ENCODE measurements at places on chromosomes 7 and 10.

GRCh38 chr7:16589881-16590280, 55.7 kb downstream of the ANKMY2 start:
- DNase-seq, result no peak

- DNase-seq, result no peak
Observed at GRCh38 chr10:110758898-110759297, 112.8 kb upstream of the PDCD4 start.

GRCh38 chr10:127168261-127168660, 28.1 kb downstream of the INSYN2A start:
- DNase-seq, result no peak

DNA sequence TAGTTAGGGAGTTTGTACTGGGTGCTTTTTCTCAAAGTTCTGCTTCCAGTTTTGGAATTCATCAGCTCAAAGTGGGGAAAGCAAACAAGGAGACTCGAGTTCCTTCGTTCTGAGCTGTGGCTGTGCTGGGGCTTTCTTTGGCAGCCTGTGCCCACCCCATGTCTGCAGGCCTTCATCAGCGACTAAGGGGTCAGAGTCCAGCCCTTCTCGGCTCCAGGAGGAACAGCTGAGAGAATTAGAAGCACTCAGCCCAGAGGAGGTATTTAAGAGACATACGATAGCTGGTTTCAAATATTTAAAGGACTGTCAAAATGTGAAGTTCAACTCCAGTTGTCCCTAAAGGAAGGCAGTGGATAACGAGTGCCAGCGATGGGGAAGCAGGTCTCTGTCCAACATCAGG, 41.3 kb downstream of the SH3PXD2A start:
- DNase-seq, result no peak

DNA sequence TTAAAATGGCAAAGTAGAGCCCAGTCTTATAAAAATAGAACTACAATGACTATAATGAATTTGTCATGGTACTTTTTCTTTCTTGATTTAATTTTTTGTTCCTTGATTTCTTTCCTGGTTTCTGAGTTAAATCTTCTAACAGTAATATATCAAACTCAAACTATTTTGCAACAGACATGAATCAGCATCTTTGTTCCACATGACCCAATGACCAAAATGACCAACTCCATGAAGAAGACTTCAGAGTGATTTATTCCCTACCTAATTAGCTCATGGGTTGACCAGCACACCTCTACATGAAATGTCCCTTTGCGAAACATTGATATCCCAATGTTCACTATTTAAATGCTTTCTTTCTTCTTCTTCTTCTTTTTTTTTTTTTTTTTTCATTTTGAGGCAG, 30.9 kb downstream of the NMT2 start:
- no peak for DNase-seq

GRCh38 chr7:46459942-46460341, 538.9 kb upstream of the IGFBP3 start:
- no peak for DNase-seq

GRCh38 chr10:35363587-35363986, 27.3 kb downstream of the CCNY start:
- no peak for DNase-seq

DNA sequence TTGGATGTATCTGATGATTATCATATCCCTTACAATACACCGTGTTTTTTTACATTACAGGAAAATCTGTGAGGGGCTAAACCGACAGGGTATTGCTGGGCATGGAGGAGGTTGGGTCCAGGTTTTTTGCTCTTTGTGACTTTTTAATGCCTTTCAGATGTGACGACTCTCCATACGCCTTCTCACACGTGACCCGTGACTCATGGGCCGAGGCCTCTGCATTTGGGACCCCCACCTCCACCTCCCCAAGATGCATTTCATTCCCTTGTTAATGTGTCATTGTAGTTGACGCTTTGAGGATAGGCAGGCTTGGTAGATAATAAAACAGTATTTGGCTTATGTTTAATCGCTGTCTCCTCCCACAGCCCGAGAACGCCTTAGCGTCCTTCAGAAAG, 95.3 kb downstream of the CUX1 start:
- DNase-seq, result no peak

DNA sequence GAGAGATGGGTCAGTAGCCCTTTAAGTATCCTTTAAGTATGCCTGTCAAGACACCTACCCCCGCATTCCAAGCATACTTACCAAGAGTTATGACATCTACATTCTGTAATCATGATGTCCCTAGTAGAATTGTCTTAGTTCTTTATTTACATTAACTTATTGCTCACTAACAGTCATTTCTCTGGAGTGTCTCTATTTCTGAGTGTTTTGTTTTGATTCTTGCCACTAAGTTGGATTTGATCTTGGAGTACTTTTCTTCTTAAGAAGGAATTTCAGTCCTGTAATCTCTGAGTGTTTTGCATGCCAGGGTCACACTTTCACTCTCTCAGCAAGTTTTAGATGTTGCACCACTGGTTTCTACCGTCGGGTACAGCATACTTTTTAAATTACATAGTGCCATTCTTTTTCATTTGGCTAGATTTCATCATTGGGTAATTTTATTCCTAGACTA, 1053.9 kb downstream of the KCNMA1 start:
- no peak for DNase-seq

GRCh38 chr10:106942035-106942662, 222.4 kb downstream of the SORCS1 start:
- DNase-seq, result no peak

DNA sequence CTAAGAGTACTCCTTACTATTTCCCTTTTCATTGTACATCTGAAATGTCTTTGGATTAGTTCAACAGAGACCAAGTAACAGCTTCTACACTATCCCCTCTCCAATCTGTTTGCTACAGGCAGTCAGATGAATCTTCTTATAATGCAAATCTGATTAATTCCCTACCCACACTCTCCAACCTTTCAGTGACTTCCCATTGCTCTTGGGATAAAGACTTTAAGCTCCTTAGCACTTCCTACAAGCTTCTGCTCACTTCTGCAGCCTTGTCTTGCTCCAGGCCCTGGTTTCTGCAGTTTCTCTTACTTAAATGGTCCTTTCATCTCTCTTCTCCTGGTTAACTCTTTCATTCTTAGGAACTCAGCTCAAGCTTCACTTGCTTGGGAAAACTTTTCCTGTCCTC, 65.2 kb upstream of the FEZF1 start:
- no peak for DNase-seq
